Renal cortex interstitium (tissue), 15 donors: ENCODE measurements at places on chromosomes 16 and 17. TPM values are rescaled to one million over a fixed set of nuclear protein-coding genes. Genes with fewer than 3 reads are reported as not detected.

HBM gene
- polyA plus RNA-seq, result 5.0 TPM

HEATR9 gene
- polyA plus RNA-seq, result not detected

EXOC3L1 gene
- 6.3 TPM for polyA plus RNA-seq

DNA sequence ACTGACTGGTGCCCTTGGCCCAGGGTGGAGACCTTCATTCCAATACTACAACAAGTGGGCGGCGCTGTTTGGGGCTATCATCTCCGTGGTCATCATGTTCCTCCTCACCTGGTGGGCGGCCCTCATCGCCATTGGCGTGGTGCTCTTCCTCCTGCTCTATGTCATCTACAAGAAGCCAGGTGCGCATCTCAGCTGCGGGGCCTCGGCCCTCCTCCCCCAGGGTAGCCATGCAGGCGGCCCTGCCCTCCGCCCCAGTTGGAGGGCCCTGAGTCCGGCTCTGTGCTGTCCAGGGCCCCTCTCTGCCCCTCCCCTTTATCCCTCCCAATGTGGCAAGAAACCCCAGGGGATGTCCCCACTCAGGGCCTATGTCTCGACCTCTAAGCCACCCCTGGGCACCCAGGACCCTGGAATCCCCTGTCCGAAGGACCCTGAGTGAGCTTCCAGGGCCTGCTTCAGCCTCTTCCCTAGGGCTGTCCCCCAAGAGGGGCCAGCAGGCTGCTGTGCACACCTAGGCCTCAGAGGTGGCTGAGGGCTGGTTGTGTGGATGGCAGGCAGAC lies 19.1 kb downstream of the SLC12A3 start:
- no peak for DNase-seq

GRCh38 chr17:69716556-69716955 lies 302.1 kb downstream of the MAP2K6 start:
- DNase-seq, result no peak

CTRL gene
- polyA plus RNA-seq, result 4.0 TPM

DNA sequence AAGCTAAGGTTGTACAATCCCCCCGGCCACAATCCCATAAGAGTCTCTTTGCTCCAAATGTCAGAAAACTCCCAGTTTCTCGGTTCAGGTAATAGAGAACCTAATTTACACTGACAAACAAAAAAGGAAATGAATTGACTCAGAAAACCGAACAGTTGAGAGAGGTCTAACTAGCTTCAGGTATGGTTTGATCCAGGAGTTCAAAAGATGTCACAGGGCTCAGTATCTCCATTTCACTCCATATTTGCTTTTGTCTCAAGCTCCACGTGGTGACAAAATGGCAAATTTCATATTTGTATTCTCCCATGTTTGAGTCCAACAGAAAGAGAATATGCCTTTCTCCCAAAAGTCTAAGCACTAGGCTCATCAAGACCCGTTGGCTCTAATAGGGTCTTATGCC lies 117.4 kb downstream of the AXIN2 start:
- DNase-seq, result no peak

DNA sequence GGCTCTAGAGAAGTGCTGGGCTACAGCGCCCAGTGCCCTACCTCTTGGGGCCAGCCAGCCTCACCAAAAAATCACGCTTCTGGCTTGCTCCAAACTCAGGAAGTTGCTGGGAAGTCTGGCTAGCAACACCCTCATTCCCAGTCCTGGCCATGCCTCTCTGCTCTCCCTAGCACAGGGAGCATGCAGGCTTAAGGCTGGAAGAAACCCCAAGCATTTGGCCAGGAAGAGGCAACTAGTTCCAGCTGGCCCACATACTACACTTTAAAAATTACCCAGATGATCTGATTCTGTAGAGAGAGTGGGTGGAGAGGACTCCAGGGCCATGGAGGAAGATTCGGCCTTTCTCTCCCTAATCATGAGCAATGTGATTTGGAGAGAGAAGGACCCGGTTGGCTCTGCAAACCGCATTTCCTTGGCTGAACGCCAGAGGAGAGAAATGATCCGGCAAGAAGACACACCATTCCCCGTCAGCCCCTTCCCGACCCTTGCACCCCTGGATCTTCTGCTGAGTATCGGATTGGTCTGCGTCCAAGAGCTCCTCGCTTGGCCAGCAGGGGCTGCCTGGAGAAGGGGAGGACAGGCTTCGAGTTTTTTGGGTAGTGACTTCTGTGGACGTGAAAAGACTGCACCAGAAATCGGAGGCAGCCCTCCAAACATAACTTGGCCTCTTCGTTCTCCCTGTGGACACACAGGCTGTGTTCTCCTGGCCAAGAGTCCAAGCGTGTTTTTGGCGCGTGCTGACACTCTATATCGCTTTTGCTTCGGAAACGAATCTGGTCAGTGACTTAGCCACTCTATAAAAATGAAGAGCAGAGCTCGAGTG lies 406.3 kb downstream of the WWOX start:
- DNase-seq, result peak; percentile 40

DNA sequence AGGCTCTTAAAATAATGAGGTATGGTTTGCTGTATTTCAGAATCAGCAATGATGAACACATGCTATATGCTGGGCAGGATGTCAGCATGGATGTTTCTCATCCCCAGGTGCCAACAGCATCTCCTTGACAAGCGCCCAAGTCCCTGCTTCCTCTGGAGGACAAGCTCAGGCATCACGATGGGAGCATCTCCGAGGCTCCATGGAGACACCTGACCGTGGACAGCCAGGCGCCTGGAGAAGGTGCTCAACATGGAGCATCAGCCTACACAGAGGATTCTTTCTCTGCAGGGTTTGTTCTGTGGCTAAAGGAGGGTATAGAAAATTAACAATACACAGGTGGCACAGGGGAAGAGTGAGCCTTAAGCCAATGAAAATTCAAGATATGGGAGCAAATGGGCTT lies 72.1 kb downstream of the SLC5A11 start:
- DNase-seq, result no peak

TRIM16 gene
- polyA plus RNA-seq, result 23.4 TPM

- no peak for DNase-seq
Observed at GRCh38 chr16:62545039-62545438, 508.8 kb upstream of the CDH8 start.

DNA sequence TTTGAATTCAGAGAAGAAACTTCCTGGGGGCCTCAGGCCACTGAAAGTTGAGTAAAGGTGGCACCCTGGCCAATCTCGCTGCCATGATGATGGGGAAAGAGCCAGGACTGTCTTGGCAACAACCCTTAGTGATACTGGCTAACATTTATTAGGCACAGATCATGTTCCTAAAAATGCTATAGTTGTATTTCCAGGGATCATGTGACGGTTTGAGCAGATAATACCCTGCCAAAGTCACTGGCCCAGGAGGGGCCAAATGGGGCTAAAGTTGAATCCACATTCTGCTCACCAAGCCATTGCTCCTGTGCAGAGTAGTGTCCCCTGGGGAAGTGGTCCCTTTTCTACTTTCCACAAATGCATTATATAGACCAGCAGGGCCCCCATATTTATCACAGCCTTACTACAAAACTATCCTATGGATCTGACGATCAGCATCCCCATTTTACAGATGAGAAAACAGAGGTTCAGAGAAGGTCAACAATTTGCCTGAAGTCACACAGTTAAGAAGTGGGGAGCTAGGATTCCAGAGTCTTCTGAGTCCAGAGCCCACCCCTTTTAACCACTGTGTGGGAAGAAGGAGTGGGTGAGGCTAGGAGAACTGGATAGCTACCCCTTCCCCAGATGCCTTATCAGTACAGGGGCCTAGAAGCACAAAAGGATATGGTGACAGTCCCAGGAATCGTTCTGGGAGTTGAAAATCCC lies 300.0 kb upstream of the IRX3 start:
- no peak for DNase-seq

DNA sequence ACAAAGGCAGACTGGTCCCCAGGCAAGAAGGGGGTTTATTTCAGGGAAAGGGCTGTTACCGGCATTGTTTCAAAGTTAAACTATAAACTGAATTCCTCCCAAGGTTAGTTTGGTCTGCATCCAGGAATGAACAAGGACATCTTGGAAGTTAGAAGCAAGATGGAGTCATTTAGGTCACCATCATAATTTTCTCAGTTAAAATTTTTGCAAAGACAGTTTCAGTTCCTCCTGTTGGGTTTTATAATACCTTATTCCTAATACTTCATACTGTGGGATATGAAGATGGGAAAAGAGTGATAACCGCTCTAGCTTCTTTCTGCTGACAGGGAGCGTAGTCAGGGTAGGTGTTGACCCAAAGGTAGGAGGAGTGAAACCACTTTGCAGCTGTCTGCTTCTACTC lies 24.8 kb downstream of the PMM2 start:
- no peak for DNase-seq

RASL10B gene
- 11.7 TPM for polyA plus RNA-seq

TP53 gene
- polyA plus RNA-seq, result 75.4 TPM
